G401 (cell line): ENCODE measurements at places on chromosomes 16 and 17. TPM values are rescaled to one million over a fixed set of nuclear protein-coding genes. Genes with fewer than 3 reads are reported as not detected.

The HOXB6 gene
- 0.92 and 2.0 TPM in 2 replicates for total RNA-seq

The SYT17 gene
- 0.12 TPM in 1 of 2 replicates, not detected in the other for total RNA-seq

The ZP2 gene
- total RNA-seq: not detected in 2 replicates

The KRTAP4-9 gene
- total RNA-seq: not detected in 2 replicates

The ARHGAP23 gene
- total RNA-seq: 2.4 and 6.4 TPM in 2 replicates

The MRTFB gene
- total RNA-seq: 3.1 and 6.4 TPM in 2 replicates

The SLFN11 gene
- total RNA-seq: not detected in 2 replicates

GRCh38 chr17:60372790-60373483 lies 19.0 kb downstream of the USP32 start:
- no peak for DNase-seq

- no peak for DNase-seq
These were observed 94.6 kb upstream of the GSE1 start for GRCh38 chr16:85518398-85519049.

- DNase-seq: no peak
These were observed 72.7 kb downstream of the N4BP1 start for GRCh38 chr16:48537275-48537674.

- DNase-seq: peak; percentile 70
These were observed 1.4 kb downstream of the ZNF668 start for GRCh38 chr16:31072540-31073141.

DNA sequence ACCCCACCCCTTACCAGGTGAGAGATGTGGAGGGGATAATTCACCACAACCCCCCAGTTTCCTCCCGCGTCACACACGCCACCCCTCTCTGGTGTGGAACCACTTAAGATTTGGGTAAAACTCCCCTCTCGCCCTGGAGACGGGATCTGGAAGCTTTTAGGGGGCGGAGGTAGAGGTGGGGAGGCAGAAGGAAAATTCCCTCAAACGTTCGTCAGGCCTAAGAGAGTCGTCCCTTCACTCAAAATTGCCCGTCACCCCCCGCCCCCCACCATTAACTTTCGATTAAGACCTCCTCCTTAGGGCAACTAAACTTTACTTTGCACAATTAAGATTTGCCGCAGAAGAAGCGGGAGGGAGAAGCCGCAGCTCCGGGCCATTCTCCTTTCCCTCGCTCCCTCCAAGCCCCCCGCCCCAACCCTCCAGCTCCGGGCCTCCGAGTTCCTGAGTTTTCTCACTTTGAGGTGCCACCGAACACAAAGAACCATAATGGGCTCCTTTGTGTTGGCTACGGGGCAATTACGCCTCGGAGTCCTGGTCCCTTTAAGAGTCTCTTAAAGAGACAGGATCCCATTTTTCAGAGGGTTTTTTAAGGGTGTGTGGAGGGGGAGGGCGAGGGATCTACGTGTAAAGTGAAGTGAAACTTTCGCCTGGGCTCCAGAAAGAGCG lies 985 bp upstream of the FZD2 start:
- peak; percentile 54 for DNase-seq

DNA sequence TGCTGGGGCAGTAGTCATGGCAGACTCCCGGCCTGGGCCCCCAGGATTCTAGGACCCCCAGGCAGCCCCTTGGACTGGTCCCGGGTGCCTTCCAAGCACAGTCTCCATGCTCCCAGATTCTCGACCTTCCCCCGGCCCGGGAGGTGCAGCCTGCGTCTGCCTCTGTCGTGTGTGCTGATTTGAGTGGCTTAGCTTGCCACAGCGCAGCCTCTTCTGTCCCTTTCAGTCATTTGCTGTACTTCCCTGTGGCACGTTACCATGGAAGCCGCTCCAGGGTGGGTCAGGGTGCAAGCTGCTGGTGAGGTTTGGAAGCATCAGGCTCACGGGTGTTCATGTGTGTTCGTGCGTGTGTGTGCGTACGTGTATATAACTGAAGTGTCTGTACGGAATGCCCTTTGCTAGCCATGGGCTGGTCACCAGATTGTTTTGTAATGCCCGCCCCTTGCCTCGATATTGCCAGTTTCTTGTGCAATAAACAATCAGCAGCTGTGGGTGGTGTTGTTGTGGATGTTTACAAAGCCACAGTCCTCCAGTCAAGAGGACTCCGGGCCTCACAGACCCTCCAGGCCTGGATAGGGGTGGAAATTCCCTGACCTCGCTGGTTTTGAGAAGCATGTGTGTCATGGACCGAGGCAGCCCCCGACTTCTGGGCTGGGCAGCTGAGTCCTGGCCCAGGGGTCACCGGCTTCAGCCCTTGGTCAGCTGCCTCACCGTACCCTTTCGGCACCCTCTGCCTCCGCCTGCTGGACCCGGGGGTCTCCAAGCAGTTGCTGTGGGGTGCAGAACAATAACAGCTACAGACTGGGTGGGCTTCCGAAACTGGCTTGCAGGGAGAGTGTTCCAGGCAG lies 9.7 kb upstream of the CLEC18A start:
- DNase-seq: no peak

DNA sequence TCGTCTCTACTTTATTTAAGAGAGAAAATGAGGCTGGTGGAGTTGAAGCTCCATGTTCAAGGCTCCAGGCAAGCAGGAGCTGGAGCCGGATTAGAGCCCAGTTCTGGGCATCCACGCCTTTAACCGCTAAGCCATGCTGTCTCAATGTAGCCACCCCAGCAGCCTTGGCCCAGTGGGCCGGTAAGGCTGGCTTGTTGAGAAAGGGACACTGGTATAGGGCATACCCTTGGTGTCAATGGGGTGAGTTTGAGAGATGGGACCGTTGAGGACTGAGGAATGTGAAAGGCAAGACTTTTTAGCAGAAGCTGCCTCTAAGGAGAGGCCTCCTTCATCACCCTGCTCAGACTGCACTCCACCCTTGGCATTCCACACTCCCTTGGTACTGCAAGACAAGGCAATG lies 147.4 kb downstream of the CYLD start:
- DNase-seq: no peak

GRCh38 chr17:36617773-36618172 lies 16.4 kb downstream of the MRM1 start:
- no peak for DNase-seq

GRCh38 chr16:67030221-67030962 lies 1.4 kb downstream of the CBFB start:
- peak; percentile 34 for DNase-seq

- DNase-seq: no peak
These were observed 1171.5 kb upstream of the GOT2 start for GRCh38 chr16:59905606-59906005.

DNA sequence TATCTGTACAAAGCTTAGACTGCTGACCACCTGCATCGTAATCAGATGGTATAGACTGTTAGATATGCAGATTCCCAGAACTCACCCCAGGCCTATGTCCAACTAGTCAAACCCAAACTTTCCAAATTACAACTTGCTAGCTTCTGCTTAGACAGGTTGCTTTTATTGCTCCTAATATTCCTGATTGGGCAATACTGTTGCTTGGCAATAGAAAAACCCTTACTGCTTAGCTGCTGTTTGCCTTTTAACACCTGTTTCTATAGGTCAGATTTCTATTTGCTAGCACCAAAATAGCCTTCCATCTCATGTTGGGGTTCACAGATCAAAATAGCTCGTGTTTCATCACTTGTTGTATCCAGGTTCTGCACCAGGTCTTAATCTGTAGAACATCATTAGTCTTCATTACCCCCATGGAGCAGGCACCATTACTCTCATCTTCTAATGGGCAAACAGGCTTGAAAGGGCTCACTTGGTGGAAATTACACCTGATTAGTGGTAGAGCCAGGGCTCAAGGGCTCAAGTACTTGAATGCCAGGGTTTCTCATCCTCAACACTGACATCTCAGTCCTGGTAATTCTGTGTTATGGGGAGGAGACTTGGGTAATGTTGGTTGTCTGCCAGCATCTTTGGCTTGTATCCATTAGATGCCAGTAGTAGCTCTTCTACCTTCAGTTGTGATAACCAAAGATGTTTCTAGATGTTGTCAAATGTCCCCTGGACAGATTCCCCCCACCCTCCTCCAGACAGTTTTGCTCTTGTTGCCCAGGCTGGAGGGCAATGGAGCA lies 2.7 kb downstream of the ZP2 start:
- peak; percentile 50 for DNase-seq

DNA sequence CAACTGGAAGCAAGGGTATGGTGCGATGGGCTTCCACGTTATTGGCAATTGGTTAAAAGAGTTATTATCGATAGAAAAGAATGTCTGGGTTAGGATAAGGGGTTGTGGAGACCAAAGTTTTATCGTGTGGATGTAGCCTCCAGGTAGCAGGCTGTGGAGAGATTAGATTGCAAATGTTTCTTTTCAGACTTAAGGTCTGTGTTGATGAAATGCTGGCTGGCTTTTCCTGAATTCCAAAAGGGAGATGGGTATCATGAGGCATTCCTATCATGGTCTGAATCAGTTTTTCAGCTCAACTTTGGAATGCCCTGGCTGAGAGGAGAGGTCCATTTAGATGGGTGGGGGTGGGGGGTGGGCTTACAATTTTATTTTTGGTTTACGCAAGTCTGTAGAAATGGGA lies 395.0 kb upstream of the RBFOX1 start:
- DNase-seq: no peak
